Kidney (tissue), 22 donors: ENCODE measurements at places on chromosomes 11 and 22. TPM values are rescaled to one million over a fixed set of nuclear protein-coding genes. Genes with fewer than 3 reads are reported as not detected.

SCGB1A1 gene
- total RNA-seq = not detected

DNA sequence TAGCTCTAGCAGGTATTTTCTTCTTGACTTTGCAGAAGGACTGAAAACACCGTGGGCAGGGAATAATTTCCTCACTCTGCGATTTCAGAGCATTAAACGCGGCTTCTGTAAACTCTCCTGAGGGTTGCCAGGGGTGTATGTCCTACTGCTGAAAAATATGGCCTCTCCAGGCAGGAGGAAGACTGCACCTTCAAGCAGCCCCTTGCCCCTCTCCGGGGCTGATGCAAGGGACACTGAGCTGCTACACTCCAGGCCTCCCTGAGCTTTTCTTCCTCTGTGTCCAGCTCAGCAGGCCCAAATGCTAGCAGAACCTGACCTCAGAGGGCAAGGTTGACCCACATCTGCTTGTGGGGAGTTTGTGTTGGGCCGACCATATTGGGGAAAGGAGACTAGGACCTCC, 2.2 kb downstream of the CD6 start:
- DNase-seq = no peak

TMEM123 gene
- total RNA-seq = 143 TPM

DNA sequence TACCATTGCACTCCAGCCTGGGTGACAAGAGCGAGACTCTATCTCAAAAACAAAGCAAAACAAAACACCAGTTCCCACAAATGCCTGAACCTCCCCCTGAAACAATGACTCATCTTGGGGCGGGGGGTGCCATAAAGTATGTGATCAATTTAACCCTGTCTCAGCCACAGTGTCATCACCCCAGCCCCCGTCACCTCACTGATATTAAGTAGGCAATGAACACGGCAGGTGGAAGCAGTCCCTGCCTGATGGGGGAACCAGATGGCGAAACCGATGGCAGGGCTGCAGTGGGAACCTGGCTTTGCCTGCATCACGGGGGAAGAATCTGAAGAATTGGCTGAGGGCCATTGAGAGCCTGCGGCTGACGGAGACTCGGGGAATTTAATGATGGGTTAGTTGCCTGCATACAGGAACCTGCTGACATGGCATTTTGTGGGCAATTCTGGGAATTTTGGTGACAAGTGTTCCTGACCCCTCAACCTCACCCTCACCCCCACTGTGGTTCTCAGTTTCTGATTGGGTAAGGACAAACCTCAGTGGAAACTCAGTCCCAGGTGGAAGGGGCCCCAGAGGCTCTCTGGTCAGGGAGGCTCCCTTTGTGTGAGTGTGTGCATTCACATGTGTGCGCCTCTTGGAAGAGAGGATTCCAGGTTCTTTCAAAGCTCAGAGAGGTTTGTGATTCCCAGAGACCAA, 39.1 kb upstream of the SHISAL1 start:
- DNase-seq = peak; percentile 53

DNA sequence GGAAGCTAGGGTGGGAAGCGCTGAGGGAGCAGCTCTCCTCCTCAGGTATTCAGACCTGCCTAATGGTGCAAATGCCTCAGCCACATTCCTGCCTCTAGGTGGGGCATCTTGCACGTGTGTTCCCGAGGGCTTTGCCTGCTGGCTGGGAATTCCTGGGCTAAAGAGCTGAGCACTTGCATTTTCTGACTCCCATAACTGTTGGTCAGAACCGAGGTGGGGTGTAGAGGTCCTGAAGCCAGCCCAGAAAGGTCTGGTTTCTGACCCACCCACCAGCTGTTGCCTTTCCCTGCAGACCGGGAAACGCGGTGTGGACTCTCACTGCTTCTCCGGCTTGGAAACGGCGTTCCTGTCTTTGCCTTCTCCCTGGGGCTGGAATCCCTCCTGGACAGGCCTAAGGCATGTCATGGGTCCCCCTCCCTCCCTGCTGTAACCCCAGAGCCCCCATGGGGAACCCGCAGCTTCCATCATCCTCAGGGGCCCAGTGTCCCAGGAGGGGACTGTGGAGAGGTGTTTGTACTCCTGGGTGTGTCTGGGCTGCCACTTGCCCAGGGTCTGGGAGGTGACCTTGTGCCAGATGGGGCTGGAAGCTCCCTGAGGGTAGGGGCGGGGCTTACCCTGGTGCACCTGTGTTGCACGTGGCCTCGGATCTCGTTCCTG, 24.0 kb upstream of the SMIM38 start:
- DNase-seq = peak; percentile 85

DNA sequence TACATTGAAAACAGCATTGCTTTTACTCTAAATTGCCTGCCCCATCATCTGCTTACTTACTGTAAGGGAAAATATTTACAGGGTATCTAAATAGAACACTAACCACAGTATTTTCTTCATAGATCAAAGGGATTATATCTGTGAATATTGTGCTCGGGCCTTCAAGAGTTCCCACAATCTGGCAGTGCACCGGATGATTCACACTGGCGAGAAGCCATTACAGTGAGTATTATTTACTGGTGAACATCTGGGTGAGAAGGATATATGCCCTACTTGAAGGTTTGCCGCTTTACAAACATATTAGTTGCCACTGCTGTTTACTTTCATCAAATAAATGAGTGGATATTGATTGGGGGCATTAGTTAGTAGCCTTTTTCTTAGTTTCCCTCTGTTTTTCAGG, 5.9 kb upstream of the CNTF start:
- no peak for DNase-seq
